ENCODE measurements at places on chromosomes 13 and 19. TPM values are rescaled to one million over a fixed set of nuclear protein-coding genes. Genes with fewer than 3 reads are reported as not detected.
A peak's percentile ranks its signal among the peaks of the same experiment; 100 is the strongest.

DNA sequence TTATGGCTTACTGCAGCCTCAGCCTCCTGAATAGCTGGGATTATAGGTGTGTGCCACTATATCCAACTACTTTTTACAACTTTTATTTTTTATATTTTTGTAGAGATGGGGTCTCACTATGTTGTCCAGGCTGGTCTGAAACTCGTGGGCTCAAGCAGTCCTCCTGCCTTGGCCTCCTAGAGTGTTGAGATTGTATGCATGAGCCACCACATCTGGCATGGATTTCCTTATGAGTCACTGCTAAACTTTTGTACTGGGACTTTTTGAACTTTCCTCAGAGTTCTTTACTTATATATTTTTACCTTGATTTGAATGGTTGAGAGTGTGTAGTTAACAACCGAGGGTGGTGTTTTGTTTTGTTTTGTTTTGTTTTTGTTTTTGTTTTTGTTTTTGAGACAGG is 33.4 kb downstream of the DNAJC3 start:
- H3K4me3 ChIP-seq: no peak overlapping the region
- H3K27ac ChIP-seq: no peak overlapping the region
- DNase-seq: no peak
- peaks cover 18% of the 10 kb centered on the region for H3K36me3 ChIP-seq
- H3K4me1 ChIP-seq: peaks cover 23% of the 10 kb centered on the region

GRCh38 chr13:91351123-91351522 is 3.6 kb downstream of the MIR17HG start:
- H3K27ac ChIP-seq: no peak overlapping the region
- H3K36me3 ChIP-seq: peaks cover 30% of the 10 kb centered on the region
- H3K4me1 ChIP-seq: peaks cover 32% of the 10 kb centered on the region
- no peaks in the 10 kb centered on the region for H3K27me3 ChIP-seq
- no peak for DNase-seq

LGALS4 gene
- polyA plus RNA-seq: 0.44 TPM

OR2Z1 gene
- not detected for polyA plus RNA-seq

GRCh38 chr13:99281811-99282263 is 23.7 kb upstream of the GPR18 start:
- H3K27me3 ChIP-seq: no peaks in the 10 kb centered on the region
- H3K4me3 ChIP-seq: no peak overlapping the region
- H3K4me1 ChIP-seq: peaks cover 87% of the 10 kb centered on the region
- H3K27ac ChIP-seq: peak overlapping the region; percentile 66
- DNase-seq: peak; percentile 54
- no peaks in the 10 kb centered on the region for H3K36me3 ChIP-seq

GRCh38 chr13:21465710-21466160 is 6.6 kb upstream of the ZDHHC20 start:
- H3K27ac ChIP-seq: no peak overlapping the region
- no peaks in the 10 kb centered on the region for H3K4me1 ChIP-seq
- H3K4me3 ChIP-seq: no peak overlapping the region
- DNase-seq: no peak
- H3K27me3 ChIP-seq: no peaks in the 10 kb centered on the region

- H3K27me3 ChIP-seq: no peaks in the 10 kb centered on the region
- H3K4me3 ChIP-seq: no peak overlapping the region
- H3K27ac ChIP-seq: no peak overlapping the region
- no peaks in the 10 kb centered on the region for H3K4me1 ChIP-seq
Observed at GRCh38 chr13:25806264-25806974, 245.4 kb downstream of the SHISA2 start.

- no peak overlapping the region for H3K4me3 ChIP-seq
- no peaks in the 10 kb centered on the region for H3K27me3 ChIP-seq
- H3K4me1 ChIP-seq: no peaks in the 10 kb centered on the region
- H3K36me3 ChIP-seq: no peaks in the 10 kb centered on the region
Observed at GRCh38 chr19:54928299-54928698, 19.0 kb downstream of the NLRP7 start.

CLEC4M gene
- not detected for polyA plus RNA-seq

DNA sequence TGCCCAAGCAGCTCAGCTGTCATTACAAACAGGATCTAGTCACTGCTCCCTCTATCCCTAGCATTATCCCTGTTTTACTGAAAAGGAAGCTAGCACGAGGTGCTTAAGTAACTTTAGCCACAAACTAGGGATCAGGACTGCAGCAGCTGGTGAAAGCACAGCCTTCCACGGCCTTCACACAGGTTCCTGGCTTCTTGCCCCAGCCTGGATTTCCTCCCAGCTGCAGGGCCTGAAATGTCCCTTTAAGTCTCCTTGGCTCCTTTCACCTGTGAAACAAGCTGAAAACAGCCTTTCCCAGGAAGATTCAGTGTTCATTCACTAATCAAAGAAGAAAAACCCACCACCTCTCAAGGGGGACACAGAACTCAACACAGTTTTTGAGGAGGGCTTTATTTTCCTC is 754.5 kb downstream of the DIAPH3 start:
- no peak for DNase-seq
- H3K4me1 ChIP-seq: no peaks in the 10 kb centered on the region
- H3K36me3 ChIP-seq: no peaks in the 10 kb centered on the region
- no peak overlapping the region for H3K4me3 ChIP-seq
- no peaks in the 10 kb centered on the region for H3K27me3 ChIP-seq

DNA sequence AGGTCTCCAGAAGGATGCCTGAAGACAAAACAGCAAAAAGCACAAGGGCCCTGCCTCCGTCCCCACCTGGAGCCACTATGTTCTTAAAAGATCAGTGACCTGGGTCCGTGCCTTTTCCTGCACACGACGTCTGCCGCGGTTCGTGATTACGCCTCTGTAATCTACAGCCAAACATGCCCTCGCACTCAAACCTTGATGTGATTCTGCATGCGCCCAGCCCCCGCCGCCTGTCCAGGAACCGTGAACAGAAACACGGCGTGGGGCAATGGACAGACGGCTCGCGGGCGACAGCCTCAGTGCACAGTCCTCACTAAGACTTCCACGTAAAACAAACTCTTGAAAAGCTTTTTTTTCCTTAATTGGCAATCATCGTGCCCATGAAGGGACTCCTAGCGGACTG is 15.5 kb downstream of the C13orf46 start:
- H3K27me3 ChIP-seq: no peaks in the 10 kb centered on the region
- DNase-seq: no peak
- H3K36me3 ChIP-seq: peaks cover 18% of the 10 kb centered on the region
- no peak overlapping the region for H3K4me3 ChIP-seq

GRCh38 chr19:4456843-4457653 is 546 bp downstream of the UBXN6 start:
- no peak for DNase-seq
- H3K4me1 ChIP-seq: peaks cover 17% of the 10 kb centered on the region
- no peaks in the 10 kb centered on the region for H3K36me3 ChIP-seq

DNA sequence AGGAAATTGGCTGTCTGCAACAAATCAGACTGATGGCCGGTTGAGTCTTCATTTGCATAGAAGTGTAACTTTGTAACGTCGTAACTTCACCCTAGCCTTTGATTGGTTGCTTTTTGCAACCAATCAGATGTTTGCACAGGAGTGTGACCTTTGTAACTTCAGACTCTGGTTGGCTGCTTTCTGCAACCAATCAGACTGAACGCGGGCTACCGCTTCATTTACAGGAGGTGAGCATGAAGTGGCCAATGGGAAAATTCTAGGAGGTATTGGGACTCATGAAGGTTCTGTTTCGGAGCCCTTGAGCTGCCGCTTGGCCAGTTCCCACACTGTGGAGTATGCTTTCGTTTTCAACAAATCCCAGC is 441 bp upstream of the ZNF559 start:
- no peaks in the 10 kb centered on the region for H3K27me3 ChIP-seq
- peaks cover 12% of the 10 kb centered on the region for H3K4me1 ChIP-seq
- peak overlapping the region; percentile 83 for H3K27ac ChIP-seq

DNA sequence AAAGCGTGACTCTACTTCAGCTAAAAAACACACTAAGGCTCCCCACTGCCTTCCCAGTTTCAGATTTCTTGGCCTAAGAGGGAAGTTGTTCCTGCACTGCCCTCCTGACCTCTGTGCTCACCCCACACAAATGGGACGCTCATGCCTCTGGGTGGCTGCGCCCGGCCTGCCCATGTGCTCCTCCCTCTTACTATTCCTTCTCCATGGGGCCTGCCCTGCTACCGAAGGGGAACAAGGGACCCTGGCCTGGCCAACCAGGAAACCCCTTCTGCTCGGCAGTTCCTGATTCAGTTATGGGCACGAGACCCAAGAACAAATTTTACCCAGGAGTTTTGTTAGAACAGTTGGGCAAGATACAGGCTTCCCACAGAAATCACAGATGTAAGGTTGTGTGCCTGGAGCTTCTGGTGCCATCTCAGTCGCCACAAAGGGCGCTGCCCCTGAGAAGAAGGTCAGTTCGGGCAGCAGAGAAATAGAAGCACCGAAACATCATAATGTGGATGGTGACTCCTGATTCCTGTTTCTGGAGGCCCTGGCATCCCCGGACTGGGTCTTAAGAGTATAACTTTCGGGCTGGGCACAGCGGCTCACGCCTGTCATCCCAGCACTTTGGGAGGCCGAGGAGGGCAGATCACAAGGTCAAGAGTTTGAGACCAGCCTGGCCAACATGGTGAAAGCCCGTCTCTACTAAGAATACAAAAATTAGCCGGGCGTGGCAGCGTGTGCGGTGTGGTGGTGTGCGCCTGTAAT is 5.4 kb upstream of the PLPP2 start:
- H3K27ac ChIP-seq: no peak overlapping the region
- no peaks in the 10 kb centered on the region for H3K36me3 ChIP-seq
- no peak for DNase-seq
- peaks cover 4% of the 10 kb centered on the region for H3K4me1 ChIP-seq
- peaks cover 9% of the 10 kb centered on the region for H3K27me3 ChIP-seq

DDX49 gene
- 28.5 TPM for polyA plus RNA-seq

DNA sequence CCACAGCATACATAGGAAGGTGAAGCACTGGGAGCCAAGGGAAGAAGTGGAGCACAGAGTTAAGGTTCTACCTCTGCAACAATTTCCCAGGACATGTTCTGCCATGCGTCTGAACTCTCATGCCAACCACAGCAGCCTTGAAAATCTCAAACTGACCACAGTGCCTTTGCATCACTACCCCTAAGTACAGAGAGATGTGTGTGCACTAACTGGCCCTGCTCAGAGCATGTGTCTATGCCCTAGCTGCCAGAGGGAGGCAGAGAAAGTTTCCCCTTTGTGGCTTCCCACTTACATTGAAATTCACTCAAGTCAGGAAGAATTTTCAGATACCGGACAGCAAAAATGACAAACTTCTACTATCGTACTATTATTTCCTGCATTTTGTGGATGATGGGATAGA is 26.8 kb upstream of the WDFY2 start:
- H3K36me3 ChIP-seq: no peaks in the 10 kb centered on the region
- no peaks in the 10 kb centered on the region for H3K27me3 ChIP-seq
- H3K4me1 ChIP-seq: no peaks in the 10 kb centered on the region
- no peak overlapping the region for H3K4me3 ChIP-seq
- no peak overlapping the region for H3K27ac ChIP-seq

DNA sequence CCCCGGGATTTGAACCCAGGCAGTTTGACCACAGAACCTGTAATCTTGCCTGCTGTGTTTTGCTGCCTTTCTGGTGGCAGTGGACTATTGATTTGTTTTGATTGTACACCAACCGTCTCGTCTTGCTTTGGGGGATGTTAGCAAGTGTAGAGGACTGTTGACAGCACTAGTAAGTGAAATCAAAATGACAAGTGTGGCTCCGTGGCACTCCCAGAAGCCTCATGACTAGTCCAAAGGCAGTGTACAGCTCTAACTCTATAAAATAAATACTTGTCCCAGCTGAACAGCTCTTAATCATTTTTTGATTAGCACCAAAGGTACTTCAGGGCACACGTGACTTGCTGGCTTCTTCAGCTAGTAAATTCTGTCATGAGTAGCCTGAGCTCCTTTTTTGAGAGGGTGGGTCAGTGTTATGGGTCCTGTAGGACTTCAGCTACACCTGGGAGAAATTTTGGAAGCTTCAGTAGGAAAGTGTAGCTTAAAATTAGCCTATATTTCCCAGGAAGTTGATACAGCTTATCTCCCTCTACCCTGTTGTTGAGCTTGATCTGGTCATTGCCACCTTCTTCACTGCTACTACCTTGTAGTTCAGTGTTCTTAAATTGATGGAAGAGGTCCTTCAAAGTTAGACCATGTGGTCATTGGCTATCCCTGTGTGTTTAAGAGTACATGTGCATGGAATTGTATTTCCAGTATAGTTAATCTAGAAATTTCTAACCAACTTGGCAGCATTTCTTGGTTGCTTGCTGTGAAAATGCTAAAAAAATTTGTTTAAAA is 15.1 kb downstream of the TM9SF2 start:
- H3K4me1 ChIP-seq: peaks cover 9% of the 10 kb centered on the region
- no peak overlapping the region for H3K4me3 ChIP-seq
- no peaks in the 10 kb centered on the region for H3K27me3 ChIP-seq
- DNase-seq: no peak
- H3K36me3 ChIP-seq: peaks cover 15% of the 10 kb centered on the region
- no peak overlapping the region for H3K27ac ChIP-seq

GRCh38 chr19:17741456-17741855 is 9.8 kb upstream of the FCHO1 start:
- no peaks in the 10 kb centered on the region for H3K4me1 ChIP-seq
- peaks cover 4% of the 10 kb centered on the region for H3K36me3 ChIP-seq
- H3K27ac ChIP-seq: no peak overlapping the region
- DNase-seq: no peak
- no peaks in the 10 kb centered on the region for H3K27me3 ChIP-seq

DNA sequence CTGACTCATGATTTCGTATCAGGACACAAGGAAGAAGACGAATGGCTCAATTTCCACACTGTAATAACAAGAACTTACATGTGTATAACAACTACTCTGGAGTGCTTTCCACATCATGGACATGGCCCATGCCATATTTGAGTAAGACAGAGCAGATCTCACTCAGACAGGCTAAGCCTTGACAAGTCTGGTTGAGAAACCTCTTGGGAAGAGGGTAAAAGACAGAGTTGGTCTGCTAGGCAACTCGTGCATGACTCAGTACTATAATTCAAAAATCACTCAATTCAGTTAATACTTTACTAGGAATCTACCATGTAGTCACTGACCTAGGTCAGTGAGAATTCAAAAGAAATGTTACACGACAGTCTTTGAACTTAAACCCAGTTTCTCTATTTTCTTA is 5.7 kb upstream of the THSD1 start:
- peaks cover 11% of the 10 kb centered on the region for H3K36me3 ChIP-seq
- H3K27me3 ChIP-seq: no peaks in the 10 kb centered on the region
- no peak for DNase-seq

DNA sequence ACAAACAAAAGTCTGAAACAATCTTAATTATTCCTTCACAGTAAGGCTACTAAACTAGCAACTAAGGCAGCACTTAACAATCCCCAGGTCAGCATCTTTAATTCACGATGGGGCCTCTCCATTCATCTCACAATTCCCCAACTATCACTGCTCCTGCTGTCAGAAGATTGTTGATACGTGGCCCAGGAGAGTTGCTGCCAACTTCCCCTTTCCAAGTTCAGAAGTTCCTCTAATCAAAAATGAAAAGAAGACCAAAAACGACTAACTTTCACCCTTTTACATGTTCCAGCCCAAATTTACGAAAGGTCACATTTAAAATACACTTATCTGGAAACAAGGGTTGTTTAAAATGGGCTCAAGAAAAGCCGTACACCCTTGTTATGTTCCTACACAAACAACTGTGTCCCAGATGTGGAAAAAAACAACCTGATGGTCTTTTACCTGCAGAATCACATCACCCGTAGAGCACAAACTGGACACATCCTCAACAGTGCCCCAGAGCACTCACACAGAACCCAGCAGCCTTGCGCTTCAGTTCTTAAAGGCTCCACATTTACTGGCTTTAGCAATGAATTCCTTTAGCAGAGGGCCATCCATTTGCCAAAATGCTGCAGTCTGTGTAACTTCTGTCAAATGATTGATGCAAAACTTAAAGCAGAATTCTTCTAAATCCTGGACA is 38.0 kb downstream of the PHF11 start:
- no peak overlapping the region for H3K27ac ChIP-seq
- no peak overlapping the region for H3K4me3 ChIP-seq
- H3K36me3 ChIP-seq: no peaks in the 10 kb centered on the region

PLIN5 gene
- 0.29 TPM for polyA plus RNA-seq

GRCh38 chr19:56966225-56966696 is 125.7 kb upstream of the PEG3 start:
- H3K27ac ChIP-seq: no peak overlapping the region
- H3K36me3 ChIP-seq: no peaks in the 10 kb centered on the region
- no peaks in the 10 kb centered on the region for H3K27me3 ChIP-seq
- DNase-seq: no peak
- H3K4me1 ChIP-seq: no peaks in the 10 kb centered on the region
